Activated CD8-positive, alpha-beta memory T cell treated with anti-CD3 and anti-CD28 coated beads, Interleukin-2, amount 50 U/mL, for 4 hours (primary cell): ENCODE measurements at places on chromosomes 1 and 21.
A peak's percentile ranks its signal among the peaks of the same experiment; 100 is the strongest.

DNA sequence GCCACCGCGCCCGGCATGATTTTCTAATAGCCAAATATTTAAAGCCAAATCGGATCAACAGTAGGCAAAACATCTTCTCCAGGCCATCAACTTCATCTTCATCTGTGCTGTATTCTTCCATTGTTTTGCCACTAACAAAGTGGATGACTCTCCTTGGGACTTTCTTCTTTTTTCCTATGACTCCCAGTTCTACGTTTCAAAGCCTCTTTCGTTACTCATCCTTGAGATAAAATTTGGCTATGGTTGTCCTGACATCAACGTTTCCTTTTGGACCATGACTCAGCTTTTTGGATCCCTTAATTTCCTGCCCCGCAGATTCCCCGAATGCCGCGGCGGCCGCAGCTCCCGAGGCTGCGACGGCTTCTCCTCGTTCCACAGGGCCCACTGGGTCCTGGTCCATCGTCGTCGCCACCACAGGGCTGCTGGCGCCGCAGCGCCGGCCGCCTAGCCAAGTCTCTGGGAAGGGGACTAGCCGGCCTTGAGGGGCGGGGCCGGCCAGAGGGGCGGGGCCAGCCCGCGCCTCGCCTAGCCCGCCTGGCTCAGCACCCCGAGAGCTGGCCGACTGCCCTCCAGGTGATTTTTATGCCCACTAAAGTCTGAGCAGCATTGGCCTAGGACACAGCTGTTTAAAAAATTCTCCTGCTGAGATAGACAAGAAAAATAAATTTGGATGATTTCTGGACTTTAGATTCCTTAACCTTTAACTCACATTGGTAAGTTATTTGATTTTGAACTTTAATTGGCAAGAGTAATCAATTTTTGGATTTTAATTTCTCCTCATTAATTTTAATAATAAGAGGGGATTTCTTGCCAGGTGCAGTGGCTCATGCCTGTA is 93.9 kb downstream of the ADCY10 start:
- peak; percentile 16 for DNase-seq

DNA sequence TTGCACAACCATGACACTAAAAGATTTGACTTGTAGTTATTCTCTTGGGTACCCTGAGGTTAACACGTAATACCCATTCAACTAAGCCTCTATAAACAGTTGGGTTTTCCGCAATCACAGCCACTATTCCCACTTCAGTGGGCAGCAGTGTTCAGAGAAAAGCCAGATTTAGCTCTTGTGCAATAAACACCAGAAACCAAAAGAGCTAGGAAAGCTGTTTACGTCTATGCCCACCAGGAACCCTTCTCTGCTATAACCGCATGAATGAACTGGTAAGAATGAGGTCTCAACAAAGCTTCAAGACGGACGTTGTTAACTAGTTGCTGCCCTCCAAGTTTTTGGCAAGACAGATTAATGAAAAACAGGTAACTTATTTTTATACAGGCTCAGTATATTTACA is 101.3 kb downstream of the SLC45A1 start:
- no peak for DNase-seq

- DNase-seq: no peak
Measured at GRCh38 chr1:57474137-57474750, 50.4 kb upstream of the DAB1 start.

- no peak for DNase-seq
Measured at GRCh38 chr1:147747966-147748365, 12.4 kb downstream of the GJA5 start.

DNA sequence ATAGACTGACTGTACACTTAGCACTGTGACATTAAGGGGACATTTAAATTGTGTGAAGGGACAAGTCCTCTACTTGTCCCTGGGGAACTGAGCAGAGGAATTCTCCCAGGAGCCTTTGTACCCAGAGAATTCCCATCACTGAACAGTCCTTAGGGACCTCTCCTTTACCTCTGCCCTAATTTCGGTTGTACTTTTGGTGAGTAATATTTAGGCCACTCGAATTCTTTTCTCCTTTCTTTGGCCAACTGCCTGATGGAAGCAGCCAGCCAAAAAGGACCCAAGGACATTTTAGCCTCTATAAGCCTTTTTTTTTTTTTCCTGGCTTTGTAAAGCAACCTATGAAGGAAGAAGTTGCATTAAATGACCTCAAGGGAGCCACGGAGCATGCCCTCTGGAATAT is 71.5 kb downstream of the NR5A2 start:
- no peak for DNase-seq

- DNase-seq: no peak
Measured at GRCh38 chr1:24343412-24344089, 24.4 kb downstream of the GRHL3 start.

DNA sequence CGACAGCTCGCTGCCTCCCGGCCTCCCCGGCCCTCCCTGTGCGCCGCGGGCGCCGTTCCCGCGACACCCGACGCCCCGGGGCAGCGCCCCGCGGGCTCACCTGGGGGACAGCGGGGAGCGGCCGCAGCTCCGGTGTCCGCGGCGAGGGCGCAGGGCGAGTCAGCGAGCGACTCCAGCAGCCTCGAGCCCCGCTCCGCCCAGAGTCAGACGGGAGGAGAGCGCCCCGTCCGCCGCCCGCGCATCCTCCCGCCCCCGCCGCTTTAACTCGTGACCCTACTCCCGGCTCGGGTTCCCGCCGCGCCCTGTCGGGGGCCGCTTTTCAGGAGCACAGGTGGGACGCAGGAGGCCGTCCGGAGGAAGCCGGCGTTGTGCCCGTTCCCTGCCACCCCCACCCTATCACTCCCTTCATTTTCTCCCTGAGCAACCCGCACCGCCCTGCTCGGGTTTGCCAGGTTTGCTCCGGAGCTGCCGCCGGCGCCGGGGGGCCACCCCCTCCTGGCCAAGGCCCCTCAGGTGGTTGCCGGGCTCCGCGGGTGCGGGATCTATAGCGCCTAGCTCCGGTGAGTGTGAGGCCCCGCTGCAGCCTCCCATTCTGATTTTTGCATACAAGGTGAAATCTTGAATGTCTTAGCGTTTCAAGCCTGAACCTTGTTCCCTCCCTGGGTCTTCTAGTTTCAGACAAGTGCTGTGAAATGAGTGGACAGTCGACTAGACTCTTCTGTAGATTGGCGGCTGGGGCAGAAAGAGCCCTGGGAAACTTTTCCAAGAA is at the start of gene MCOLN3:
Gene MCOLN3 (minus strand): TSS at position 205 of the 769 bp plus-strand sequence. CDS start 3,140 bp downstream, outside the sequence.
- DNase-seq: peak; percentile 54
